ENCODE measurements at places on chromosomes 5 and 9.

- DNase-seq: no peak
Observed at GRCh38 chr9:131433302-131433854, 39.5 kb downstream of the PRRC2B start.

DNA sequence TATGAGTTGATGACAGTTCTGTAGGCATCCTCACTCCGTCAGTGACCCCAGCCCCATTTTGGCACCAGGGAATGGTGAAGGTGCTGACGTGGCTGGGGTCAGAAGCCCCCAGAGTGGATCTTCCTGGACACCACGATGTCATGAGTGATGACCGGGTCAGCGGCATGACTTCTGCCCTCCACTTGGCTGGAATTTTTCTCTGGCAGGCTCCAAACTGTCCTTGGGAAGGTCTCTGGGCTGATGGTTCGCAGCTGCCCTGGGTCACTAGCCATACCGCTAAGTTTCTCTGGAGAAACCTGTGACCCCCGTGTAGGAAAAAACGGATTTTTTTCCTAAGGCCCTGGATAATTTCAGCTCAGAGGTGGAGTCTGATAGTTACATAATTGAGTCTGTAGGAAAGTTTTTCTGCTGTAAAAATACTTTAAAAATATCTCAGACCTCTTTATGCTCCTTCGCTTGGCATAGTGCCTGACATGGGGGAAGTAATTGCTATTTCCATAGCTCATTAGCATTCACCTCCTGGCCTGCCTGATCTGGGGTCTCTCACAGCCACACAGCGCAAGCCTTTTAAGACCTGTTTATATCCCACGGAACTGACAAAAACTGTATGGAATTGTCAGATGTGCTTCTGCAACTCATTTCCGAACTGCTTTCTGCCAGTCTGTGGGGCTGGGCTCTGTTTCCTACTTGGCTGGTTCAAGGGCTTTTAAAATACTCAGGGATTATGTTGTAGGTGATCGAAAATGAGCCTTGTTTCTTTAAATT is 69.2 kb downstream of the ANGPTL2 start:
- DNase-seq: no peak

DNA sequence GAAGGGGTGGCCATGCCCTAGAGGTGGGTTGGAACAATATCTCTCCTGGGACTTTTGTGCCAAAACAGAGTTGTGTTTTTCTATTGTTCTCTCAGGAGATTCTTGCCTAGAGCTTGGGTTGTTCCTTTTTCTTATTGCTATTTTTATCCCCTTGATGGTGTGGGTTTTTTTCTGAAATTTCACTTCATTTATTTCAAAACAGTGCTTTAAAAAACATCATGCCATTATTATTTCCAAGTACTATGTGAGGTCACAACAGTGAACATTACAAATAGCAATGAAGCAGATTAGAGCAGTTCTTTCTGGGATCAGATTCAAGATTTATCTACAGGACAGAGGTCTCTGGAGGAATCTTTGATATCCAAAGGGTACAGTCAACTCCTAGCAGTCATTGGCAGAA is 76.6 kb downstream of the ACTBL2 start:
- no peak for DNase-seq

DNA sequence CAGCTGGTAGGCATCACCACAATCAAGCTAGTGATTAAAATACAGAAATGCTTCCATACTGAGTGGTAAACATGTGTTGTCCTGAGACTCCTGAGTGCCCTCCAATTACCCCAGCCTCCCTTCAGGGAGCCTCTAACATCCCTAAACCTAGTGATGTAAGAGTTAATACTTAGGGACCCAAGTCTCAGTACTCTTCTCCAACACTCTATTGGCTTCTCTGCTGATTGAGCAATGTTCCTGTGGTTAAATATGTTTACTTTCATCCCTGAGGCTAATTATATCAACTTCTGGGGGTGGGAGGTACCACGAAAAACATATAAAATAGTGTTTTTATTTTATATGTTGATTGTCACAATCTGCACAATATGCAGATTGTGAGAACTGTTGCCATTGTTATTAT is 5.0 kb downstream of the GRXCR2 start:
- no peak for DNase-seq

DNA sequence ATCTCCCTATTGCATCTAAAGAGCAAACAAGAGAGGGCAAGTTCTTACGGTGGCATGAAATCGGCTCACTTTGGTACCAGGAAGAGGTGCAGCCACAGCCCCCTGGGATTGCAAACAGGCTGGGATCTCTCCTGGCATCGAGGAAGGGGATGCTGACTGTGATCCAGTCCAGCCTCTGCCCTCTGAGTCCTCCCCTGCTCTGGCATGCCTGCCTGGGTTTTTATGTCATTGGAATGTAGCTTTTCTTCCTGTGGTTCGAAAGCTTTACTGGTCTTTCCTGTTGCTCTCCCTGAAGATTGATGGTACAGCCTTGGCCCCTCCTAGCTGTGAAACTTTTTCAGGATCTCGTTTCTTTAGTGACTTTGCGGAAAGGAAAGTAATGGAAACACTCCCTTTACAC is 6.6 kb downstream of the SLC46A2 start:
- DNase-seq: no peak

GRCh38 chr9:14260101-14260500 is 53.8 kb downstream of the NFIB start:
- DNase-seq: no peak

DNA sequence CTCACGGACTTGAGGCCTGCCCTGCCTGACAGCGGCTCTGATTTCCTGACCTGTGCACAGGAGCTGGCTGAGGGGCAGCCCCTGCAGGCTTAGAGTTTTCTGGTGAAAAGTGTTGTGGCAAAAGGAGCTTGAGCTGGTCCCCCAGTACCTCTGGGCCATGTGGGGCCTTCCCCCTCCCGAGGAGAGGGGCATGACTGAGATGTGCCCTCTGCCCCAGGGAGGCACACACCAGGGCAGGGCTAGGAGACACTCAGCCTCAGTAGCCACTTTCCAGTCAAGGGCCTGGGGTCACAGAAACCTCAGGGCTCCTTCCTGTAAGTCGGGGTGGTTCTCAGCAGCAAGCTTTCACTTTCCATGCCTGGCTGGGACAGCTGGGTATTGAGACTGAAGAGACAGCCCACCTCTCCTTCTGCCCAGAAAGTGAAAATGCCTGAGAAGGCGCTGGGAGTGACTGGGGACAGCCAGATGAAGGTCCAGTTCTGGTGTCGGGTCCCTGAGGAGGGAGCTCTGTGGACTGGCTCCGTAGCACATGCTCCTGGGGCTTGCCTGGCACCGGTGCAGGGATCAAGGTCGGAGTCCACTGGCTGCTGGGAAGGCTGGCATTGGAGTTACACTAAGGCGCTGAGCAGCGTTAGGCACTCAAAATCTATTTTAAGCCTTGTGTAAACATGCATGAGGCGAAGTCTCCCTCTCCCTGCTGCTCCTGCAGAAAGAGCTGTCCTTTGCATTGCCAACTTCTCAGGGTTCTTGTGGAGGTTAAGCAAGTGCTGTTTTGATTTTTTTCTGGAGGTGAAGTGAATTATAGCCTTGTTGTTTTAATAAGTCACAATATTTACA is 394.9 kb downstream of the GADD45G start:
- DNase-seq: peak; percentile 79

DNA sequence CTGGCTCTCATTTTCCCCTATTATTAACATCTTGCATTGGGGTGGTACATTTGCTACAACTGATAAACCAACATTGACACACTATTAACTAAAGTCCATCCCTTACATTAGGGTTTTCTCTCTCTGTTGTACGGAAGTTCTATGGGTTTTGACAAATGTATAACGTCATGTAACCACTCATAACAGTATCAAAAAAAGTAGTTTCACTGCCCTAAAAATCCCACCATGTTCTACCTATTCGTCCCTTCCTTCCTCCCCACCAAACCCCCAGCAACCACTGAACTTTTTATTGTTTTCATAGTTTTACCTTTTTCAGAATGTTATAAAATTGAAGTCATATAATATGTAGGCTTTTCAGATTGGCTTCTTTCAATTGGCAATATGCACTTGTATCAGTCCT is 40.1 kb downstream of the MLLT3 start:
- DNase-seq: no peak

- DNase-seq: no peak
Observed at GRCh38 chr9:130949188-130950038, 10.4 kb upstream of the FIBCD1 start.

DNA sequence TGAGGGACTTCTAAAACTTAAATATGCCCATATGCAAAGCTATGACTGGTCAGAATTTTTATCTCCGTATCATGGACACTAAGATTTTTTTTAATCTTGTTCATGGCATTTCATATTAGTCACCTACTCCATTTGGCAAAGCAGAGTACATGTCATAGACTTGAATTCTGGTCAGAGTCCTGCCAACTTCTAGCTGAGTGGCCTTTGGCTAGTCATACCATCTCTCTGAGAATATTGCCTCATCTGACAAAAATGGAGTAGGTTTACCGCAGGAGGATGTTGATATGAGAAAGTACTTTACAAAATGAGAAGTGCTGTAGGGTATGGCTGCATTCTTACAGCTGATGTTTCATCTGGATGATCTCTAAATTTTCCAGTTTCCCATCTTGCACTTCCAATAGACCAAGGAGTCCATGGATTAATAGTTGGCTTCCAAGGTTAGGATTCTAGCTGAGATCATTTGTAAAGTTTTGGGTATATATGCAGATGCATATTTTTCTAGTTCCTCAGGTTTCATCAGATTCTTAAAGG is 150.8 kb upstream of the NR3C1 start:
- DNase-seq: no peak

DNA sequence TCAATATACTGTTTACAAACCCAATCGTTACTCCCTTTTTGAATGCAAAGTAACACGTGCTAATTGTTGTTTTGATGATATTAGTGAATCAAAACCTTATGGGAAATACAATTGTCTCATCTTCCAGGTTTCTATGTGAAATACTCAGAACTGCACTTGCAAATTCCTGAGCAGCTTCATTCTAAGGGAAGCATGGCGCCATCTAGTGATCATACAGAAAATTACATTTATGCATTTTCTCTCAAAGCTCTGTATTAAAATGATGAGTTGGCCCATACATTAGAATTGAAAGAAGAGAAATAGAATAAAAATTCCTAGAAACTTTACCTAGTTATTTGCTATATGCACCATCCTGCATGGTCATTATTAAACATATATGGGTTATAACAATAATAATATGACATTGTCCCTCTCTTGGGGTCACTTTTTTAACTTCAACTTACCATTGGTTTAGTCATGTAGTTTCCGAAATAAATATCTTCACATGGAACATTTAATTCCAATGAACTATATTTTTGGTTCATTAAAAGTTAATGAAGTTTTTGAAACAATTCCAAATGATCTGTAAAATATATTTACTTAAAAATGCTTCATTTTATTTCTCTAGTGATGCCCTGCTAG is 220.0 kb downstream of the PDE4D start:
- no peak for DNase-seq

DNA sequence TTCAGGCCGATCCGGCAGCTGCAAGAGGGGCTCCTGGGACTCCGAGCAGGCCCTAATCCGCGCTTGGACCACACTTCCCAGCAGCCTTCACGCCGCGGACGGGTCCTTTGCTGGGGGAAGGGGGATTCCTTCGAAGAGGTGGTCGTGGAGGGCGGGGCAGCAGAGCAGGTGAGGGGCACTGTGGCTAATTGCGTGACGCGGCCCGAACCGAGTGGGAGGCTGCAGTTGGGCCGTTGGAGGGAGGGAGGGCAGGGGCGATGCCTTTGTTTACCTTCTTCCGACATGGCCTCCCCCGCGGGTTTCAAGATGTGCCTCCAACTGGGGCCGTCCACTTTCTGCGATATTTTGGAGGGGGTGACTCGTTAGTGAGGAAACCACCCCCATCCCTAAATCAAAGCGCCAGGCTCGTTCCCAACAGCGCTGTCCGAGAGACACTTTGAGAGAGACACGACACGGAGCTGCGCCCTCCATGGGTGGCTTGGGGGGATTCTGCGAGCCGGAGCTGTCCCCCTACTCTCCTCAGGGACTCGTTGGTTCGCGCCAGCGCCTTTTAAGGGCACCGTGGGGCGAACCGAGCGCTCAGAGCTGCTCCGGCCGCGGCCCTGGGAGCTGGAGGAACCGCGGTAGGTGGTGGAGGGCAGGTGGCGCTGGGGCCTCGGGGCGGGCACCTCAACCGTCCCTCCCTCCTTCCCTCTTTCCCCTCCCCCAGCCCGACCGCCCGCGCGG is at the start of gene FAM53C:
FAM53C (plus strand) TSS at position 582 of the 726 bp plus-strand sequence. CDS start 3,070 bp downstream, outside the sequence.
- peak; percentile 91 for DNase-seq

GRCh38 chr5:15074651-15075050 is 203.1 kb upstream of the ANKH start:
- DNase-seq: no peak

DNA sequence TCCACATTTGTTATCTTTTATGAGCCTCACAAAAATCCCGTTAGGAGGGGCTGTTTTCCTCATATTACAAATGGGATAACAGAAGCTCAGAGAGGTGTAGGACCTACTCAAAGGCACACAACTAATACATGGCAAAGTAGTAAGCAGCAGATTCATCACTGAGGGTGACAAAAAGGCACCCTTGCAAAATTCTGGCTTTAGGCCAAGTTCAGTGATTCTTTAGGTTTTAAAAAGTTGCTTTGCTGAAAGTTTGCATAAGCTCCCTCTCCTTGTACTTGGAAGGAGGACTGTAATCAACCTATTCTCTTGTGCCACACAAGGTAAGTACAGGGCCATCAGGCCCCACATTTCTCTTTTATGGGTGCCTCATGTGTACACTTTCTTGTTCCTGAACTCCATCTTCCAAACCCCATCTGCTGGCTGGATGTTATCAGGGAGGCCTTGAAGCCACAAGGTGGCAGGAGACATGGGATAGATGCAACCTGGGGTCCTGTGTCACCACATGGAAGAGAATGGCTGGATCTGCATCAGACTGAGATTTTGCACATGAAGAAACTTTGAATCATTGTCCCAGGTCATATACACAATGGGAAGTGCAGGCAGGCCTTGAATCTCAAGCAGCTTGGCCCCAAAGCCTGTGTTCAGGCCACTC is 311.6 kb downstream of the MSX2 start:
- DNase-seq: no peak

DNA sequence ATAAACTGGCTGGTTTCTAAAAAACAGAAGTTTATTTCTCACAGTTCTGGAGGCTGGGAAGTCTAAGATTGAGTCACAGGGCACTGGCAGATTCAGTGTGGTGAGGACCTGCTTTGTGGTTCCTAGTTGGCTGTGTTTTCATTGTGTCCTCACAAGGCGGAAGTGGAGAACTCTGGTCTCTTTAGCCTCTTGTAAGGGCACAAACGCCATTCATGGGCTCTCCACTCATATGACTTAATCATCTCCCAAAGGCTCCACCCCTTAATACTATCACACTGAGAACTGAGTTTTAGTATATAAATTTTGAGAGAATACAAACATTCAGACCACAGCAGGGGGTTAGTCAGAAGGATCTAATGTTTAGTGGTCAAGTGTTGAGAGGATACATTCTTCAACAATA is 208.2 kb downstream of the SEC61B start:
- no peak for DNase-seq

DNA sequence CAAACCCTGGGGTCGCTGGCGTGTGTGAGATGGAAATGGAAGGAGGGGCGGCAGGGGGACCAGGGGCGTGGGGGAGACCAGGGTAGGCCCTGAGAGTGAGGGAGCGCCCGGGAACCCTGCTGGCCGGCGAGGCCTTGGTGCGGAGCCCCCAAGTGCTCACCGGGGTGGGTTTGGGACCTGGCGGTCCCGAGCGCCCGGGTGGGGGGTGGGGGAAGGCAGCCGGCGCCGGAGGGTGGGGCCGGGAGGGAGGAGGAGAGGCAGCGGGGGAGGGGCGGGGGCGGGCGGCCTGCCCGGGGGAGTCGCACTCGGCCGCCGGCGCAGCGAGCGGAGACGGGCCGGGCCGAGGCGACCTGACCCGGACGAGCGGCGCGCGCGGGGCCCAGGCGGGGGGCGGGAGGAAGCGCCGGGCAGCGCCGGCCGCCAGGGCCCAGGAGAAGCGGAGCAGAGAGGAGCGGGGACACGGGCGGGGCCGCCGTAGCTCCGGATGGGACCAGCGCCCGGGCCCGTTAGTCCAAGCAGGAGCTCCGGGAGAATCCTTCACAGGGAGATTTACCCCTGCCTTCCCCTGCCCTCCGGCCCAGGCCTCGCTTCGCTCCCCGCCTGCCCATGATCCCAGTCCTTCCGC is at the start of gene NPR2:
NPR2 (plus strand) TSS at position 295 of the 625 bp plus-strand sequence. CDS start 818 bp downstream, outside the sequence.
- peak; percentile 55 for DNase-seq

Measured in left ventricle myocardium inferior (tissue), 1 donor.